EL (cell line): ENCODE measurements at places on chromosomes 7 and 10.

DNA sequence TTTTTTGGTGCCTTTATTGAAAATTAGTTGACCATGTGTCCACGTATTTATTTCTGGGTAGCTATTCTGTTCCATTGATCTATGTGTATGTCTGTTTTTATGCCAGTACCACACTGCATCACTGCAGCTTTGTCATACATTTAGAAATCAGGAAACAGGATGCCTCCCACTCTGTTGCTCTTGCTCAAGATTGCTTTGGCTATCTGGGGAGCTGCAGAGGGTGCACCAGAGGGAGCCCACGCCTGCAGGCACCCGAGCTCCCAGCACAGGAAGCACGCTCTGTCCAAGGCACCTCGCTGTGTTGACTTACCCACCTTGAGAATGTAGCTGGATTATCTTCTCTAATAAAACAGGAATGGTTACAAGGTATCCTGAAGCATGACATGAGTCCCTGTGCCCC, 301.7 kb downstream of the TCERG1L start:
- no peak for DNase-seq

GRCh38 chr10:126465771-126466170, 77.5 kb upstream of the ADAM12 start:
- DNase-seq: no peak

DNA sequence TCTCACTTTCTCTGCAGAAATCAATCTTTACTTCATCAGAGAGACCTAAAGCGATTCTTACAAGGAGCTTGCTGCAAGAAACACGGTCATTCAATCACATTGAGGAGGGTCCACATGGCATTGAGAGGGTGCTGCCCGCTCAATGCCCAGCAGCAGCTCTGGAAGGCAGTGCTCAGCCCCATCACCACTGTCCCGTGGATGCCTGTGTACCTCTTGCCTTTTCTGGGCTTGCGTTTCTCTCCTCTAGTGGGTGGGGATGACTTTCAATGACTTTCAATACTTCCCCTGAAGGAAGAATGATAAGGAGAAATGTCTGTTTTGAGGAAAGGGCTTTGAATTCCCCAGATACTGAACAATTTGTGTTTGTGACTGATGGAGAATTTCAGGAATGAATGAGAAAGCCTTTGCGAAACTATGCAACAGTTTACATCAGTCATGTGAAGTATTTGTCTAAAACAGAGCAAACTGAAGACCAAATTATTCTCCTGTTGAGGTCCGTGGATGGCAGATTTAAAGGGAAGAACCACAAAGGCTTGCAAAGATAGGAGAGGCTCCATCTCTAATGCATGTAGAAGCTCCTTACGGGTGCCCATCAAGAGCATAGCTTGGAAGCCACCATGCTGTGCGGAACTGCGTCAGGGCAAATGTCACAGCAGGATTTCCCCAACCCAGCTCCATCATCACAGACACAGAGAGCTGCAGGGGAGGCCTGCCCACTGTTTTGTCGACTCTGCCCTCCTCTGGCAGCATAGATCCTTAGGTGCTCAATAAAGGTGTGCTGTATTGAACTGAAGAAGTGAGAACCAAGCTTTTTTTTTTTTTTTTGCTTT, 6.6 kb upstream of the ZNF22 start:
- DNase-seq: peak; percentile 56

- DNase-seq: no peak
These were observed 239.0 kb downstream of the PHTF2 start for GRCh38 chr7:78037603-78038002.

DNA sequence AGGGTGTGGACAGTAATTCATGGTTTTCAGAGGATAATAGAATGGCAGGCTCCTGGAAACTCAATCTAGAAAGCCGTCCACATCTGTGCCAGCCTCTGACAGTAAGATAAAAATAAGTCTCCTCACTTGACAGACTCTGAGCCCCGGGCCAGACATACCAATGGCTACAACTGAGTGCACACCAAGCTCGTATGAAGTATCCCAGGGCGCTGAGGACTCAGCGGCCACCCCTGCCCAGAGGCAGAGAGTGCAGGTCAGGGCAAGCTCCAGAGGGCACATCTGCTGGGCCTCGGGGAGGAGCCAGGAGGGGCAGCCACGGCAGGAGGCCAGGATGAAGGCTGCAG, 262.8 kb upstream of the TCERG1L start:
- no peak for DNase-seq

DNA sequence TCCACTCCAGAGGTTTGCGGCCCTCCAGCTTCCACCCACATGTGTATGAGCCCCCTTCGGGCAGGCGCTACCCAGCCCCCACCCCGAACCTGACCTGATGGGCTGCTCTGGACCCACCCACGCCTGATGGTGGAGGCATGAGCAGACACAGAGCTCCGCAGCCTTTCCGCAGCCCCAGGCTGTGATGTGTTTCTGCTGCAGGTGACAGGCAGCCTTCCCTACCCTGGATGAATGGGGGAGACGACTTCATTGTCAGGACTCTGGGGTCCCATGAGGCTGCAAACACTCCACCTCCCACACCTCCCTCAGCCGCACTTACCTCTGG, 61.2 kb downstream of the OAT start:
- DNase-seq: no peak

- no peak for DNase-seq
These were observed 71.1 kb upstream of the SDK1 start for GRCh38 chr7:3229904-3230470.

- DNase-seq: peak; percentile 68
These were observed 252.5 kb downstream of the PTEN start for GRCh38 chr10:88115968-88116367.

DNA sequence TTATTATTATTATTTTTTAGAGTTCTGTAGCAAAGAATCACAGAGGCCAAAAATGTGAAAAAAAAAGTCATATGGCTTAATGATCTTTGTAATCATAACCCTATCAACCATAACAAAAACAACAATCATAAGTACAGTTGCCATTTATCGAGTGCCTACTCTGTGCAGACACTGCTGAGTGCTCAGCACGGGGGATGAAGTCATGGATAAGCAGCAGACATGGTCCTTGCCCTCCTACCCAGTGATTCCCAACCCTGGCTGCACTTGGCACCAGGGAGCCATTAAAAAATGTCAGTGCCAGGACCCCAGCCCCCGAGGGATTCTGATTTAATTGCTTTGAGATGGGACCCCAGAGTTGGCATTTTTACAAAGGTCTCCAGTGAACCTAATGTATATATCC, 38.2 kb downstream of the ENTPD1 start:
- no peak for DNase-seq

GRCh38 chr7:123939784-123940183, 14.7 kb downstream of the SPAM1 start:
- no peak for DNase-seq

DNA sequence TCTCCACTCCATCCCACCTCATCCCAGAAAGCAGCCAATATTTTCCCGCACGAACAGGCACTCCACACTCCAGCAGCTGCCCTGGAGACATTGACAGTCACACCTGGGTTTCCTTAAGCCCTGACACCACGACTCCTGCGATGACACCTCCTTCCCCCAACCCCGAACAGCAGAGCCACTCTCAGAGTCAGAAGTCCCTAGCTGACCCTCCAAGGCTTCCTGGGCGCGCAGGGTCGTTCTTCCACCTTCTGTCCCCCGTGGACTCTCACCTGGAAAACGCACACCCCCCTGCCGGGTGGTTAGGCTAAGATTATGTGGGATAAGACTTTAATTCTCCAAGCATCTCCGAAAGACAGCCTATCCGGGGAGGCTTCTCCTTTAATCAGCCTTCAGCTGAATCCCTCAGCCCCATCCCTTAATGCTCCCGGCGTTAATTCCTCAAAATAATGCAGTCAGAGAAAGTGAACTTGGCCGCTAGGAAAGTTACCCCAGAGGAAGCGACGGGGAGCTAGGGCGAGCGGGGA, 1.1 kb downstream of the DENND11 start:
- no peak for DNase-seq

- peak; percentile 7 for DNase-seq
These were observed 1.5 kb downstream of the CYP3A7 start for GRCh38 chr7:99733448-99733847.

DNA sequence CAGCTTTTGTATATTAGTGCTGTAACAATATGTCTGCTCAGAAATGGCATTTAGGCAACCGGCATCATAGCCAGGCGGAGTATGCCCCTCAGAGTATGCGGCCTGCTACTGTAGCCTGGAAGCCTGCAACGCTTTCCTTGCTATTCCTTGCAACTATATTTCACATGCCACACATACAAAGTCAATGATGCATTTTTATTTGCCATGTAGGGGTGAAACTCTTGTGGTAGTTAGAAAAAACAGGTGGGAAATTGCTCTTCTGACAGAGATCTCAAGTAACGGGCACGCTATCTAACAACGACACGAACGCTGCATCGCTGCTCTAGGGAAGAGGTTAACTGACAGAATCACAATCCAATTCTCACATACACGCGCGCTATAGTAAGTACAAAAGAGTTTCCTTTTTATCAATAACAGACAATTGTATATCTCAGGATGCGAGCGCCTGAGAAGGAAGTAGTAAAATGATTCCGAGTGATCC, 5.9 kb downstream of the EBF3 start:
- DNase-seq: no peak

GRCh38 chr10:63522995-63523394, 1.8 kb downstream of the REEP3 start:
- no peak for DNase-seq

DNA sequence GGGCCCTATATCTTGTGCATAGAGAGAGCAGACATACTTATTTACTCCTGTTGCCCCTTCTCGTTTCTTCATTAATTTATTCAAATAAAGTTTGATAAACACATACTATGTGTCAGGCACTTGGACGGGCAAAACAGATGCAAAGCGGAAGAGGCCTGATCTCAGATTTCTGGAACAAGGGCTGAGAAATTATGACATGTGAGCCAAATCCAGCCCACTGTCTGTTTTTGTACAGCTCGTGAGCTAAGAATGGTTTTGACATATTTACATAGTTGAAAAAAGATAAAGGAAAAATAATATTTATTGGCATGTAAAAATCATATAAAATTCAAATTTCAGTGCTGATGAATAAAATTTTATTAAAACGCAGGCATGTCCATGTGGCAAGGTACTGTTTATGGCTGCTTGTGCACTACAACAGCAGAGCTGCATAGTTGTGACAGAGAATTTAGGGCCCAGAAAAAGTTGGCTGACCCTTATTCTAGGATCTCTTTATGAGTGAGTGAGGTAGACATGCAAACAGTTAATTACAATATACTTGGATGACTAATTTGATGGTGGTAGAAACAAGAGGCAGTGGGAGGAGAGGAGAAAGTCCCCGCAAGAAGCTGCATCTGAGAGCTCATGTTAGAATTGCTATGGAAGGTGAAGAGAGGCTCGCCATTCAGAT, 68.1 kb upstream of the ITPRID1 start:
- no peak for DNase-seq

- no peak for DNase-seq
These were observed 8.6 kb downstream of the CALN1 start for GRCh38 chr7:72403458-72404076.

- DNase-seq: no peak
These were observed 82.0 kb downstream of the ABLIM1 start for GRCh38 chr10:114576132-114576487.

- DNase-seq: no peak
These were observed 210.1 kb downstream of the CACNB2 start for GRCh38 chr10:18350340-18350739.

DNA sequence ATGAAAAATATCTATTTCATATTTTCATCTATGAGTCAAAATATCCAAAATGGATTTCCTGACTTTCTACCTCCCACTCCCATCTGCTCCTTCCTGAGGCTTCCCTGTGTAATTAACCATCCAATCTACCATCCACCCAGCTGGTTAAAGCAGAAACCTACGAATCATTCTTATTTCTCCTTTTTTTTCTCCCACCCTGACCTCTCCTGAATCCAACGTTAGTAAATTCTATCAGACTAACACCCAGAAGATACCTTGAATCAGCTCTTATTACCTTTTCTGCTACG, 3.7 kb upstream of the LIPF start:
- DNase-seq: no peak

GRCh38 chr7:100895956-100896731, 456 bp upstream of the ACHE start:
- DNase-seq: no peak

DNA sequence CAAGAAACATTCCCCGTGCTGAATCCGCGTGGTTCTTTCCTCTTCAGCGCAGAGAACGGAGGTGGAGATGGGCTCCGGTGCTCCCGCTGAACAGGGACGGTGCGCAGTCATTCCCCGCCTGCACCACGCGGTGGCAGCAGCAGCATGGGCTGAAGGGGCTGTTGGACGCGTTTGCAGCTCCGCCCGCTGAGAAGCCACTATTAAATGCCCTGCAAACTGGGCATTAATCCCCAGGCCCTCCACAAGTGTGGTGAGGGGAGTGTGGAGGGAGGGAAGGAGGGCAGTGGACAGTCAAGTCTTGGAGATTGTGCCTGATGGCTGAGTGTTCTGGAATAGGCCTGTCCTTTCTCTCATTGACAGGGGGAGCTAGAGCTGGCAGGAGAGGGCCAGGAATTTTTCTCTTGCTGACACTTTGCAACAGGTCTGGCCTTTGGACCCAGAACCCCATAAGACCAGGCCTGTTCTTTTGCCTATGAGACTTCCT, 240.2 kb upstream of the INHBA start:
- DNase-seq: peak; percentile 80

GRCh38 chr7:152591976-152592375, 84.0 kb downstream of the XRCC2 start:
- DNase-seq: no peak

- peak; percentile 40 for DNase-seq
These were observed 160.0 kb downstream of the SLIT1 start for GRCh38 chr10:97025613-97026242.

- no peak for DNase-seq
These were observed 73.5 kb upstream of the RSU1 start for GRCh38 chr10:16890691-16891090.

GRCh38 chr10:43115881-43116595, 22.2 kb upstream of the CSGALNACT2 start:
- DNase-seq: no peak

DNA sequence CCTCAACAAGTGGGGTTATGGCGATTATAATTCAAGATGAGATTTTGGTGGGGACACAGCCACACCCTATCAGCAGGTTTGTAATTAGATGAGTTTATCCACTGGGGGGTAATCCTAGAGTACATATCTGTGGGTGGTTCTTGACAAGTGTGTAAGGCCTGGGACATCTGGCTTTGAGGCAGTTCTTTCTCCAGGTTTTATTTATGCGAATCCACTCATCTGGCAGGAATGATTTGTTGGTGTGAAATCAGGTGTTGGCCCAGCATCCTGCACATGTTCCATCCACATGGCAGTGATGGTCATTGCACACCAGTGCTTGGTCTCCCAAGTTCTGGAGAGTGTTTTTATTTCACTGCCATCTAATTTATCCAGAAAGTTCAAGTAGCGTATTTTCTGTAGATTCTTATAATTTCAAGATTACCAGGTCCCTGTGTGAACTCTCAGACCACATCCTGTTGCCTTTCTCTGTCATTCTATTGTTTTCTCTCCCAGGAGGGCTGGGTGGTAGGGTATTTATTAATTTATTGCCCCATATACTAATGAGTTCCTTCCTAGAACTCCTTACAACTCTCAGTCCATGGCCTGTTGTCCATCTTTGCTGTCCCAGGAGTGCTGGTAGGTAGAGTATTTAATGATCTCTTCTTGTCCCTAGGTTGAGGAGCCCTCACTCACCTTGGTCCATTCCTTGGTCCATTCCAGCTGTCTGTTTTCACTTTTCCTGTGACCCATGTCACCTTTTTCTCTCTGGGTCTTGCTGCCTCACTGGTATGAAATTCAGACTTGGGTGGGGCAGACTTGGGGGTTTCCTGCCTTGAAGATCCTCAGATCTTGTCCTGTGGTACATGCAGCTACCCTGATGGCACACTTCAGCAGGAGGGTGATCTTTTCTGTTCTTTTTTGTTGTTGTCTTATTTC, 10.4 kb downstream of the RALA start:
- peak; percentile 14 for DNase-seq

GRCh38 chr7:7761974-7762779, 43.8 kb upstream of the RPA3 start:
- DNase-seq: peak; percentile 57
